ENCODE measurements at places on chromosomes 6 and 20. TPM values are rescaled to one million over a fixed set of nuclear protein-coding genes. Genes with fewer than 3 reads are reported as not detected.

Gene PRDM1
- total RNA-seq = 3.9 TPM

Gene C6orf132
- total RNA-seq = 2.3 TPM

Gene TMEM244
- total RNA-seq = 1.3 TPM

Gene SIRPB2
- not detected for total RNA-seq

Gene OGFR
- total RNA-seq = 55.6 TPM

Gene BFSP1
- 3.9 TPM for total RNA-seq

Gene C6orf89
- total RNA-seq = 71.9 TPM
